ENCODE measurements at places on chromosomes 6 and 20. TPM values are rescaled to one million over a fixed set of nuclear protein-coding genes. Genes with fewer than 3 reads are reported as not detected.

- DNase-seq = peak; percentile 84
Observed at GRCh38 chr6:84897988-84898594, 133.7 kb upstream of the TBX18 start.

DNA sequence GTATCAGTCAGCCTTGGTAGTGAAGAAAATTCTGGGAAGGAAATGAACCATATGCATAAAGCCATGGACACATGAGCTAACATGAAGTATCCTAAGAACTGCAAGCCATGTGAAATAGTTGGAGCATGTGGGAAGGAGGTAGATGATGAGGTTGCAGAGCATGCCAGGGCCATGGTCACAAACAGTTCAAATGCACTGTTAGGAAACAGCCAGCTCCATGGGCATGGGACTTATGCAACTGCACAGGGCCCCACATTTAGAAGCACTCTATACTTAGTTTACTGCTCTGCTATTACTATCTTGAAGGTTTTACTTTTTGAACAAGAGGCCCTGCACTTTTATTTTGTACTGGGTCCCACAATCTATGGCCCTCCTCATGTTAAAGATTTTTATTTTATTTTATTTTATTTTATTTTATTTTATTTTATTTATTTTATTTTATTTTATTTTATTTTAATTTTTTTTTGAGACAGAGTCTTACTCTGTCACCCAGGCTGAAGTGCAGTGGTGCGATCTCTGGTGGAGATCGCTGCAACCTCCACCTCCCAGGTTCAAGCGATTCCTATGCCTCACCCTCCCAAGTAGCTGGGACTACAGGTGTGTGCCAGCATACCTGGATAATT lies 169.1 kb downstream of the IBTK start:
- DNase-seq = no peak

GRCh38 chr6:135322427-135323201 lies 141.5 kb downstream of the MYB start:
- no peak for DNase-seq

DNA sequence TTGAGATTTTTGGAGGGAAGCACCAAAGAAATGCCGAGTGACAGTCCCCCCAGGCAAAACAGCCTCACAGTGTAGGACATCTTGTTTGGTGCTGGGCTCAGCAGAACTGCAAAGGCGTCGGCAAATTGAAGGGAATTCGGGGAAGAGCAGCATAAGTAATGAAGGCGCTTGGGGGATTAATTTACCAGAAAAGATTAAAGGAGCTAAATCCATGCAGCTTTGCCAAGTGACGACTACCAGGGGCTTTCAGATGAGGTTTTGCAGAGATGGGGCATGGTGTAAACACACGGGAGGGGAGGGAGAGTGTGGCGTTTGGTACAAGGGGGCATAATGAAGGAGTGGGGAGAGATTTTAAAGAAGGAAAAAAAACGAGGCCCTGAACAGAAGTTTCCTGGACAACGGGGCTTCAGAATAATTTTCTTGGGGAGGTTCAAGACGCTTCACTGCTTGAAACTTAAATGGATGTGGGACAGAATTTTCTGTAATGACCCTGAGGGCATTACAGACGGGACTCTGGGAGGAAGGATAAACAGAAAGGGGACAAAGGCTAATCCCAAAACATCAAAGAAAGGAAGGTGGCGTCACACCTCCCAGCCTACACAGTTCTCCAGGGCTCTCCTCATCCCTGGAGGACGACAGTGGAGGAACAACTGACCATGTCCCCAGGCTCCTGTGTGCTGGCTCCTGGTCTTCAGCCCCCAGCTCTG lies 45.4 kb upstream of the CDH22 start:
- DNase-seq = no peak

- DNase-seq = no peak
Observed at GRCh38 chr20:32343439-32343838, 14.7 kb upstream of the ASXL1 start.

TBX18 gene
- 20.3 TPM for total RNA-seq

ACSS1 gene
- total RNA-seq = 10.5 TPM

PNLDC1 gene
- 0.22 TPM for total RNA-seq

DNA sequence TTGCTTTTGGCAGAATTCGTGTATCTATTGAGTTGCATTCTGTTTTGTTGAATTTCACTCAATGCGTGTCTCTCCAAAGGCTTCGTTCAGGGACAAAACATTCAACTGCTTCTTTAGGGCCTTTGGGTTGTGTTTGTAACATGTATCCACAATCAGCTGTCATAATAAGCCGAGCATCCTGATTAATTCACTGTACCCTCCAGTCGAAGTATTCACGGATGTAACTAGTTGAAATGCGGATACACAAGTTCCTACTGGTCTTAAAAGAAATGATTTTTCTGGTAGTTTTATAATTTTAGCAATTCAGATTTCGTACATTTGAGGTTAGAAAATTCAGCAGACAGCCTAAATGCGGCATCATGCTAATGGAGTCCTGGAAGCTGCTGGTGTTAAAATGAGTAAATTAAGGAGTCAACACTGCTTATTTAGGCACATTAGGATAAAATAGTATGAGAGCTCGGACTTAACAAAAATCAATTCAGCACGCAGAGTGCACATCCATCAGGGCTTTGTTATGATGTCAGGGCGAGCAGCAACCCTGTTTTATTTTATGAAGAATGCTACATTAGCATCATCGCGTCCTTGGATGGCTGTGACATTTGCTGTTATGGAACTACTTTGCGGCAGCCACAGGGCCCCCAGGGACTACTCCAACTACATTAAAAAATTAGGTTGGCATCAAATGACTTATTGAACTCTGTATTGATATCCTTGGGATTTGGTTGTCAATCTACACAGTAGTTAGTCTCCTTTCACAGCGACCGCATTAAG lies 489.3 kb upstream of the FLRT3 start:
- DNase-seq = no peak

DNA sequence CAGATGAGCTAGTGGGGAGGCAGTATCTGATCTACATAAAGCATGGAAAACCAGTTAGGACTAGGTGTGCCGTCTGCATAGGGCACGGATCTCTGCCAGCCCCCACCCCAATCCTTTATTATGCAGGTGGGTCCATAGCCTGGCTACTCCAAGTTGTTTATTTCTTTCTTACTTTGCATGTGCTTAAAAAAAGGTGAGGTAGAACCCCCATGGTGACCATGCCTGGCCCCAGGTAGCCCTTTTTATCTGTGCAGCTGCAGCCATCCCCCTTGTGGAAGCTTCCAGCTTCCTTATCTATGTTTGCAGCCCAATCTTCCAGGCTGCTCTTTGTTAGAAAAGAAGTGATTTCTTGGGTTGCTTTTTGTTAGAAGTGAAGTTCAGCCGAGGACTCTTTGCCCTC lies 9.0 kb upstream of the TREM2 start:
- no peak for DNase-seq

GRCh38 chr6:124964764-124965105 lies 2.5 kb downstream of the RNF217 start:
- peak; percentile 21 for DNase-seq

DNA sequence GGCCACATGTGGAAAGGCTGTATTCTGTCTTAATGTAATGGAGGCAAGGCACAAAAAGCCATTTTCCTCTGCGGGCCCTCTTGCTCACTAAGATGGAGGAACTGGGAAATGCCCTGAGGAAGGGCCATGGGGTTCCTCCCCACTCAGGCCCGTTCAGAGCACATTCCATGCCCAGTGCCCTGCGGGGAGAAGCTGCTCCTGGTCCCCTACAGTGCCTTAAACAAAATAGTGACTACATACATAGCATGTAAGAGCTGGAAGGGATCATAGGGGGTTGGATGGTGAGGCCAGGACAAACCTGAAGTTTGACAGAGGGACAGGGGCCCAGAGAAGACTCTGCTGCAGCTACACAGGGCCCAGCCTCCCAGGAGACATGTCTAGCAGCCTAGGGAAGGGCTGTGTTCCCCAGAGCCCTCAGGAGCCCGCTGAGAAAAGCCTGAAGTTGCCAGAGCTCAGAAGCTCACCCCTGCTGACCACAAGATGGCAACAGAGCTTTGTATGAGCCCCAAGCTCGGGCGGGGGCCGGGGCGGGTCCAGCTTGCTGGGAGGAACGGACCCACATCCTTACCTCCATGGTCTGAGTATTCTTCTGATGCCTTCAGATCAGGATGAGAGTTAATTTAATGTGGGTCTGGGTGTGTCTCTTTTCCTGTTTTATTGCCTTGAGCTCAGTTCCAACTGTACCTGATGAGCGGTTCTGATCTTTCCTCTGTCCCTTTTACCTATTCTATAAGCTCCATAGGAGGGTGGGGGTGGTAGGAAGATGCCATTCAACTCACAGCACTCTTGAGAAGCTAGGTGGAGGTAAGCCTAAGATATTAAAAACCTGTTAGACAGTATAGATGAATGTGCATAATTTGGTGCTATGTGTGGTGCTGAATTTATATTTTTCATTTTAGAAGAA lies 242.9 kb downstream of the CDC5L start:
- DNase-seq = no peak

GRCh38 chr6:41678511-41679084 lies 40.3 kb downstream of the MDFI start:
- no peak for DNase-seq

- DNase-seq = peak; percentile 74
Observed at GRCh38 chr6:3825331-3825831, 23.8 kb upstream of the FAM50B start.

GRCh38 chr6:35850208-35850607 lies 45.1 kb downstream of the LHFPL5 start:
- DNase-seq = no peak

GRCh38 chr6:166671434-166672081 lies 44.5 kb upstream of the RPS6KA2 start:
- no peak for DNase-seq

DNA sequence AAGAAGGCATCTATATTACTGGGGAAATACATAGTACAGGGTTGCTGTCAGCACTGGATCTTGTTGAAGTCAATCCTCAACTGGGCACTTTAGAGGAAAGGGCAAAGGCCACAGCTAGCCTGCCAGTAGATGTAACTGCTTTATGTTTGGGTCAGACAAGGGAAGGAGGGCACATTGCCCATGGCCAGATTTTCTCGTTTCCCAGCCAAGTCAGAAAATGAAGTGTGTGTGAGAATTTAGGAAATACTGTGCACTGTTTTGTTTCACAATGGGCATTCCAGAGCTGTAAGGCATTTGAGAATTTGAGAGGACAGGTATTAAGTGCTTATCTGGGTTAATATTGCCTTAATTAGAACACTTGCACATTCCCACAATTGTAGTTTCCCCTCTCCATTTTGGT lies 183.9 kb upstream of the MCHR2 start:
- no peak for DNase-seq

- DNase-seq = no peak
Observed at GRCh38 chr20:15375836-15376235, 1038.4 kb upstream of the FLRT3 start.

DNA sequence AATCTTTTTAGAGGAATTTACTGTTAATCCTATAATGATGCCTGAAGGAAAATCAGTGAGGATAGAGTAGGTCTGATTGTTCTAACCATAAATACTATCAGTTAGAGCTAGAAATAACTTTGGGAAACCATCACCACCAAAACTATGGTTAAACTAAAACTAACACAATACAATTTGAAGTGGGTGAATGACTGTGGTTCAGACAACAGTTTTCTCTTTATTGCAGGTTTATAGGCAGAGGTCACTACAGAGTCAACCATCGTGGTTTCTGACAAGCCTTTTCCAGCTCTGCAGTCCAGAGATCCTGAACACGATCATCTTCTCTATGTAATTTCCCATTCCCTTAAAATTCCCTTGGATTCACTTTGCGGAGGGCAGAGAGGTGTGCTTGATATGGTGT lies 134.3 kb downstream of the IBTK start:
- no peak for DNase-seq

DNA sequence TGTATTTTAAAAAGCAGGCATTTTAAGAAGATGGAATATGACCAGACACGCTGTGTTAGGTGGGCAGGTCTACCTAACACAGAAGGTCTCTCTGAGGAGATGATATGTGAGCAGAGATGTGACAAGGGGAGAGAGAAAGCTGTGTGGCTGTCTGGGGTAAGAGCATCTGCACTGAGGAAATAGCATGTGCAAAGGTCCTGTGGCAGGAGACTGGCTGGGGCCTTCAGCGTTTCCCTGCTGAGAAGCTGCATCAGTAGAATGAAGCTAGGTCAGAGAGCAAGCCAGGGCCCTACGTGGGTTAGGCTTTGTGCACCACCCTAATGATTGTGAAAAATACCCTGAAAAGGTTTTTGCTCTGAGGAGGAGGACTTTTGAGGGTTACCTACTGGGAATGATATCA lies 87.0 kb downstream of the TXNDC5 start:
- DNase-seq = no peak

- DNase-seq = peak; percentile 53
Observed at GRCh38 chr20:18001131-18001921, 32.5 kb downstream of the MGME1 start.

DNA sequence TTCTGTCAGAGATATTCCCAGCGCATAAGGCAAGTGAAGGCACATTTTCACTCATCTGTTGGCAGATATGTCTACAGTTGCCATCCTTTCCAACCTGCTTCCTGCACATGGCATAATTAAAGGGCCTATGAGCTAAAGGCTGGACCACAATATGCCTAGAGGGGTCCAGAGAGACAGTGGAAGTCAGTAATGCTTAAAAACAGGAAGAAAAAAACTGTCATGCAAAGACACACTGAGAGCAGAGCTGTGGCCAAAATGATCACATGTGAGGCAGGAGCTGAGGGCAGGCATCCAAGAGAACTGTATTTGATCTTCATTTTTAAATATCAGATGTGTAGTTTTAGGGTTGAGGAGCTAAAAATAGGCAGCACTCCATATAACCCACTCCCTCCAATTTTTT lies 125.0 kb upstream of the BACH2 start:
- peak; percentile 19 for DNase-seq

GRCh38 chr6:142909686-142910085 lies 35.3 kb downstream of the HIVEP2 start:
- DNase-seq = no peak

DNA sequence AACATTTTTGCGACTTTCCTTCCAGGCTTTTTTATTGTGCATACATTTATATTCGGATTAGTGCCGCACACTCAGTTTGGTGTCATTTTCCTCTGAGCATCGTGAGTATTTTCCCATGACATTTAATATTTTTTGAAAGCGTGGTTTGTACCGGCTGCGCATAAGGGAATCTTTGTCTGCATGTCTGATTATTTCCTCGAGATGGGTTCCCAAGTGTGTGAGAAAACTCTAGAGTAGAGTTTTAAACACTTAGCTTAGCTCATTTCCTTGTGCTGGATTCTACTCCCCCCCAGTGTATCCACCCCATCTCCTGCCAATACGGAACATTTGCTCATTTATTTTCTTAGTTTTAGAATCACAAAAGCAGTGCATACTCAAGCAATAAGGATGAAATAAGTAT lies 94.3 kb downstream of the CDC5L start:
- DNase-seq = peak; percentile 57

LAMP5 gene
- 0.66 TPM for total RNA-seq

PRL gene
- total RNA-seq = 0.13 TPM

- no peak for DNase-seq
Observed at GRCh38 chr6:87441711-87442110, 31.1 kb upstream of the SLC35A1 start.

- peak; percentile 76 for DNase-seq
Observed at GRCh38 chr20:51678026-51678697, 90.0 kb downstream of the ATP9A start.

- no peak for DNase-seq
Observed at GRCh38 chr6:44867571-44868334, 460.4 kb upstream of the RUNX2 start.

- no peak for DNase-seq
Observed at GRCh38 chr6:164208371-164208770, 793.9 kb downstream of the QKI start.
